ENCODE measurements at places on chromosomes 2 and 18.

DNA sequence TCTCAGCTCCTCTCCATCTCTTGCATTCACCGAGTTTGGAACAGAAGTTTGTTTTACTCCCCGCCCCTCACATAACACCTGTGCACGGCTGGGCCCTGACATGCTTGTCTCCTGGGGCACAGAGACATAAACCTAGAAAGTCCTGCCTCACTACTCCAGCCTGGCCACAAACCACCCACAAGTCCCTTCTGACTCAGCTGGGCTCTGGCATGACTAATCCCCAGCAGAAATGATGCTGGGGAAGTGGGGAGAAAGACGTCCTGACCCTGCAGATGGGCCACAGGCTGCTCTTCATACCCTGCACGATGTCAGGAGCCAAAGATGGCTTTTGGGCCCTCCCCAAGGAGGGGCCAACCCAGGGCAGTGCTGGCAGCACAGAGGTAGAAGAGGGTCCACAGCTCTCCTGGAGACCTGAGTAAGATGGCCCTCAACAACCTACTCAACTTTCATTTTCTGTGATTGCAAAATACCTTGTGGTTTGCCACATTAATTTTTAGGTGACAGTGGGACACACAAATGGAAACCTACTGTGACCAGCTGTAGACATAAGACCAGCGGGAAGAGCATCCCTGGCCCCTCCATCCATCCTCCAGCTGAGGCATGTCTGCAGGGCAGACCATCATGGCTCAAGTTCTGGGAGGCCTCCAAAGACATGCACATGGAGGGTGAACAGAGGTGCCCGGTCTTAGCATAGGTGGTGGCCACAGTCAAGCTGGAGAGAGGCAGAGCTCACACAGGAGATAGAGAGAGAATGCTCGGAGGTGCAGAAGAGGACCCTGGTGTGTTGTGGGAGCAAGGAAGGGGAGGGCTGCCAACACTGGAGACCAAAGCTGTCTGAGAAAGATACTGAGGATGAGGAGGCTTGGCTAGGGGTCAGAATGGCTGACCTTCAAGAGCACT, 40.0 kb downstream of the DNMT3A start:
- DNase-seq: no peak

- no peak for DNase-seq
Measured at GRCh38 chr2:130355172-130355577, 681 bp upstream of the PTPN18 start.

GRCh38 chr2:105278654-105279053, 37.1 kb downstream of the GPR45 start:
- DNase-seq: no peak

GRCh38 chr2:15383695-15384350, 177.3 kb downstream of the NBAS start:
- no peak for DNase-seq

DNA sequence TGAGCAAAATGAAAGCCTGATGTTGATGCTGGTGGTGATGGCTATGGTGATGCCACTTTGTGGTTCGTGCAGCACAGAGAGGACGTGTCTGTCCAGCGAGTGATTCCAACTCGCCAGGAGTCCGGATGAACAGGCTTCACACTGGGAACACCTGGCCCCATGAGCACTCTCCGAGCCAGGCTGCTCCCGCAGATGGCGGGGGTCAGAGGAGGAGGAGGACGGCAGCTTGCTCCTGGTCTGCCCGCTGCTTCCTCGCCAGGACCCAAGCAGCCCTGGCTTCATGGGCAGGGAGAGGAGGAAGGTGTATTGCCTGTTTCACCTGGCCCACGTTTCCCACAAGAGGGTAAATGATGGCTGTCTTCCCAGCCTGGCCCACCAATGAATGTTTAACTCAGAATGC, 121.6 kb downstream of the MTCL1 start:
- DNase-seq: no peak

Measured in smooth muscle cell of the brain vasculature (primary cell).